Mononuclear cell (primary cell): ENCODE measurements at places on chromosomes 16 and 17. TPM values are rescaled to one million over a fixed set of nuclear protein-coding genes. Genes with fewer than 3 reads are reported as not detected.

The NFE2L1 gene
- total RNA-seq: 17.0 TPM

The CHRNB1 gene
- total RNA-seq: 3.3 TPM

The LMF1 gene
- total RNA-seq: 17.4 TPM

The SLC16A6 gene
- total RNA-seq: 35.9 TPM

The USP6 gene
- total RNA-seq: 0.10 TPM

The SKAP1 gene
- 40.1 TPM for total RNA-seq

The PRR15L gene
- not detected for total RNA-seq

The KRTAP17-1 gene
- total RNA-seq: not detected

The C17orf78 gene
- not detected for total RNA-seq

The CNGB1 gene
- not detected for total RNA-seq

The RNF135 gene
- 14.1 TPM for total RNA-seq
